Aorta (tissue), 5 donors: ENCODE measurements at places on chromosomes 13 and 19. TPM values are rescaled to one million over a fixed set of nuclear protein-coding genes. Genes with fewer than 3 reads are reported as not detected.
A peak's percentile ranks its signal among the peaks of the same experiment; 100 is the strongest.

DNA sequence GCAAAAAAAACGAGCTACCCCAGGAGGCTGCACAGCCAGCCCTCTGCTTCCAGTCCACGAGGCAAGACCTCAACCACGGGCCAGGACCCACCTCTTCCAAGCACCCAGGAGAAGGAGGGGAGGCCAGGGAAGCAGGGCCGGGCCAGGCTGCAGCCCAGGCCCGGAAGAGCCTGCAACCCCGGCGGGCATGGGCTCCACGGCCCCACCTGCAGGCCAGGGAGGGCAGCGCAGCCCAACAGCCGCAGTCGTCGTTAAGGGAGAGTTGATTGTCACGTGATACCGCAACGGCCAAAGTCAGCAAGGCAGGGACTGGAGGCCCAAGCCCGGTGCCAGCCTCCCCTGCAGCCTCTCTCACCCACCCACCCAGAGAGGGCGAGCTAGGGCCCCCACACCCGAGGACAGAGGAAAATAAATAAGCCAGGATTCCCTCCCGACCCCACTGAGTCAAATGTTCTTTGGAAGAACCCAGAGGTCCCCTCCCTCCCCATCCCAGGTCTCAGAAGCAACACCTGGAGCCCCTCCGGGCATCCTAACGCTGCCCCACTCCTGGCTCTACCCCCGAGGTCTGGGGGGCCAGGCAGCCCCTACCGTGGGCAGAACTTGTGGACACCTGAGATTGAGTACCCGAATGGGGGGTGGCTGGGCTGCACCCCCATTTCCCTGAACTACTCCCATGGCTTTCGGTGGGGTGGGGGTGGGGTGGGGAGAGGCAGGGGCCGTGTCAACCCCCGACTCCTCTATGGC, 5.2 kb upstream of the REXO1 start:
- no peaks in the 10 kb centered on the region for H3K27me3 ChIP-seq
- no peaks in the 10 kb centered on the region for H3K4me1 ChIP-seq
- peak; percentile 86 for DNase-seq
- no peak overlapping the region for H3K4me3 ChIP-seq
- no peak overlapping the region for H3K27ac ChIP-seq
- H3K36me3 ChIP-seq, result no peaks in the 10 kb centered on the region

- no peak overlapping the region for H3K27ac ChIP-seq
- peaks cover 1% of the 10 kb centered on the region for H3K27me3 ChIP-seq
Observed at GRCh38 chr13:102726430-102726829, 31.6 kb upstream of the METTL21C start.

DNA sequence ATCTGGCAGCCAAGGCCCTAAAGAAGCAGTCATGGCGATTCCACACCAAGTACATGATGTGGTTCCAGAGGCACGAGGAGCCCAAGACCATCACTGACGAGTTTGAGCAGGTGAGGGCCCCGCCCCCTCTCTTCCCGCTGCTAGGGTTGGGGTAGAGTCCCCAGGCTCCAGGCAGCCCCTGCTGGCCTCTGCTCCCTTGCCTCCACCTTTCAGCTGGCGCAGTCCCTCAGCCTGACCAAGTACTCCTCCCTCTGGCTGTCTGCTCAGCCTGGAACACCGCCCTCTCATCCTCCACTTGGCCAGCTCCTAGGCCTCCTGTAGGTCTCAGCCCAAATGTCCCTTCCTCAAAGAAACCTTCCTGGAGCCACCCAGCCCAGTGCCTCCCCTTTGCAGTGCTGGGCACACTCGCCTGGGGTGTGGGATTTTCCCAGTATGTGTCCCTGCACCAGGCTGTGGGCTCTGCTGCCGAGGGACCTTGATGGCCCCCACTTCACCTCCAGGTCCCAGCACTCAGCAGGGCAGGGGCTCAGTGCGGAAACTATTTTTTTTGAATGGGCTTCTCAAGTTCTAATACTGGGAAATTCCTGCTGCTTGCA, 5.7 kb downstream of the LENG1 start:
- H3K4me3 ChIP-seq, result no peak overlapping the region
- H3K36me3 ChIP-seq, result peaks cover 10% of the 10 kb centered on the region
- H3K4me1 ChIP-seq, result no peaks in the 10 kb centered on the region
- H3K27me3 ChIP-seq, result no peaks in the 10 kb centered on the region
- no peak overlapping the region for H3K27ac ChIP-seq

- H3K27me3 ChIP-seq, result no peaks in the 10 kb centered on the region
- DNase-seq, result no peak
- H3K36me3 ChIP-seq, result peaks cover 5% of the 10 kb centered on the region
Observed at GRCh38 chr19:816500-816857, 5.3 kb downstream of the PLPPR3 start.

GRCh38 chr13:83907196-83907989, 25.1 kb upstream of the SLITRK1 start:
- no peak overlapping the region for H3K4me3 ChIP-seq
- H3K4me1 ChIP-seq, result no peaks in the 10 kb centered on the region
- H3K36me3 ChIP-seq, result no peaks in the 10 kb centered on the region
- DNase-seq, result no peak

DNA sequence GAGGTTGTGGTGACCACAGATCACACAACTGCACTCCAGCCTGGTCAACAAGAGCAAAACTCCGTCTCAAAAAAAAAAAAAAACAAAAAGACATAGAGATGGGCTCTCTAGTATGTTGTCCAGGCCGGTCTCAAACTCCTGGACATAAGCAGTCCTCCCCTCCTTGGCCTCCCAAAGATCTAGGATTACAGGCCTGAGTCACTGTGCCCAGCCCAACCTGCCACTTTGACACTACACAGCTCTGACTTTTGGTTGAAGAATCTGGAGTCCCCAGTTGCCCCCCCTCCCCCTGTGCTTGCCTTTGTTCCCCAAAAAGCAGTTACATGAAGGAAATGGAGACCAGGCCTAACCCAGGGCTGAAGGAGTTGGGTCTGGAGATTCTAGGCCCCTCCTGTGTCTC, 12.9 kb downstream of the CARM1 start:
- H3K4me3 ChIP-seq, result no peak overlapping the region
- no peaks in the 10 kb centered on the region for H3K36me3 ChIP-seq

GRCh38 chr19:13208672-13209483, 58.7 kb downstream of the IER2 start:
- H3K27ac ChIP-seq, result no peak overlapping the region
- no peak overlapping the region for H3K4me3 ChIP-seq
- no peaks in the 10 kb centered on the region for H3K4me1 ChIP-seq
- DNase-seq, result no peak
- no peaks in the 10 kb centered on the region for H3K36me3 ChIP-seq

DNA sequence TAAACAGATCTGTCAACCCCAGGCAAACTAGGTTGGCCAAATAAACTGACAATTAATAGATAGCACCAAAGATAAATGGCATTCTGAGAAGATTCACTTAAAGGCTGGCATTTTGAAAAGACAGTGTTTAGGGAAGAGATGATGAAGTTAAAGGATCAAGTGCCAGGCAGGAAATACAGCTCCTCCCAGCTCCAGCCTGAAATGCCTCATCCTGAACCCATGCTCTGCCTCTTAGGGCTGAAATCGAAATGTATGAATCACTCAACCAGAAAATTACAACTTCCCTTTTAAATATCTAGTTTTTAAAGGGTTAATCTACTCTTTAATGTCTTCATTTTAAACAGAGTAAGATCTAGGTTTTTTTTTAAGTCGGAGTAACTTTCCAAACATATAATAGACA, 171.2 kb upstream of the UBL3 start:
- H3K27ac ChIP-seq, result no peak overlapping the region
- H3K27me3 ChIP-seq, result no peaks in the 10 kb centered on the region
- H3K36me3 ChIP-seq, result no peaks in the 10 kb centered on the region
- H3K4me3 ChIP-seq, result no peak overlapping the region
- DNase-seq, result no peak

DNA sequence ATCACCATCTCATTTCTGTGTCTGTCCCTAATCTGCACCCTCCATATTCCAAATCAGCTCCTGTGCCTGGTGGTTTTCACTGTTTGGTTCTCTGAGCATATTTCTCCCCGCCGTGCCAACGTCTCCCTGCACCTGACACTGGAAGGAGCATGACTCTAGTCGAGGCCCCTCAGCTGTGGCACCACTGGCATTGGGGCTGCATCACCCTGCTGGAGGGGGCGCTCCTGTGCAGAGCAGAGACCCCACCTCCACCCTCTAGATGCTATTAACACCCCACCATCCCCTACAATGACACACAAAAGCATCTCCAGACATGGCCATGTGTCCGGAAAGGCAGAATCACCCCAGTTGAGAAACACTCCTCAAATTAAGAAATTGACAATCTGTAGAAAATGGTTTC, 20.8 kb downstream of the ZSCAN5C start:
- no peaks in the 10 kb centered on the region for H3K27me3 ChIP-seq
- no peak overlapping the region for H3K4me3 ChIP-seq
- DNase-seq, result no peak

DNA sequence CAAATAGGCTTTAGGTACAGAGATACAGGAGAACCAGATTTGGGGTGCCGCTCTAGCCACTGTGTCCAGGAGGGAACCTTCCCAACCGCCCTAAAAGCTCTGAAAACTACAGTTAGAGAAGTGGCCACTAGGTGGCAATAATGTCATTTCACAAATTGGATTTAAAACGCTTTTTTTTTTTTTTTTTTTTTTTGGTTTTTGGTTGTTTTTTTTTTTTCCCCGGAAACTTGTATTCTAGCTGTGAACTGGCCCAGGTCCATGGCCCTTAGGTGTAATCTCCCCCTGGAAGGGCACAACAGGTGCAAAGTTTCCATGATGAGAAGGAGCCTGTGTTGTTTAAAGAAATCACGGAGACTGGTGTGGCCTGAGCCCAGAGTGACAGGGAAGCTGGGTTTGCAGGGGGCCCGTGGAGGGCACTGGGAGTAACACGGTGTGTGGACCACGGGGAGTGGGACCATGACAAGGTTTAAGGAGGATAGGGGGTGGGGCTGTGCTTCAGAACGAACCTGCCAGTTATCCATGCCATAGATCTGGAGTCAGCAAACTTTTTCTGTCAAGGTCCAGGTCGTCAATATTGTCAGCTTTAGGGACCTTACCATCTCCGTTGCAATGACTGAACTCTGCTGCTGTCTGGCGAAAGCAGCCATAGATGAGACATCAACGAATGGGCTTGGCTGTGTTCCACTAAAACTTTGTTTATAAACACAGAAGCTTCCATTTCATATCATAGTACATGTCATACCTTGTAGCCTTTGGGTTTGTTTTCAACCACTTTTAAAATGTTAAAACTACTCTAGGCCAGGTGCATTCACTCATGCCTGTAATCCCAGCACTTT, 10.1 kb downstream of the OR1I1 start:
- no peaks in the 10 kb centered on the region for H3K4me1 ChIP-seq
- DNase-seq, result no peak
- H3K27me3 ChIP-seq, result no peaks in the 10 kb centered on the region
- H3K4me3 ChIP-seq, result no peak overlapping the region

GRCh38 chr13:58329746-58330145, 698.2 kb downstream of the PCDH17 start:
- H3K4me3 ChIP-seq, result no peak overlapping the region
- no peak for DNase-seq
- H3K4me1 ChIP-seq, result no peaks in the 10 kb centered on the region
- H3K36me3 ChIP-seq, result no peaks in the 10 kb centered on the region
- H3K27ac ChIP-seq, result no peak overlapping the region

DNA sequence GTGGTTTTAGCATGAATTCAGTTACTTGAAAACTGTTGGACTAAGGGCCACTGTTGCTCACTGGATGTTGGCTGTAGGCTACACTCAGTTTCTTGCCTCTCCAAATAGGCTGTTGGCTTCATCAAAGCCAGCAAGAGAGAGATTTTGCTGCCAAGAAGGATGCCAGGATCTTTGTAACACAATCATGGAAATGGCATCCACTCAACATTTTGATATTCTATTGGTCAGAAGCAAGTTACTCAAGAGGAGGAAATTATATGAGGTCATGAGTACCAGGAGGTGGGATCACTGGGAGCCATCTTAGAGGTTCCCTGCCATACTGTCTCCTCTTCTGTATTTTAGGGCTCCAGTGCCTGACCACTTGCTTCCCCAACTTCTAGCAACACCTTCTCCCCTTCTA, 30.6 kb downstream of the SYDE1 start:
- no peaks in the 10 kb centered on the region for H3K4me1 ChIP-seq
- H3K36me3 ChIP-seq, result no peaks in the 10 kb centered on the region
- no peak overlapping the region for H3K4me3 ChIP-seq
- no peak overlapping the region for H3K27ac ChIP-seq
- H3K27me3 ChIP-seq, result no peaks in the 10 kb centered on the region

- H3K27ac ChIP-seq, result no peak overlapping the region
- no peaks in the 10 kb centered on the region for H3K36me3 ChIP-seq
- H3K4me3 ChIP-seq, result no peak overlapping the region
- H3K4me1 ChIP-seq, result no peaks in the 10 kb centered on the region
- no peak for DNase-seq
Observed at GRCh38 chr13:66635526-66635925, 594.6 kb downstream of the PCDH9 start.

DNA sequence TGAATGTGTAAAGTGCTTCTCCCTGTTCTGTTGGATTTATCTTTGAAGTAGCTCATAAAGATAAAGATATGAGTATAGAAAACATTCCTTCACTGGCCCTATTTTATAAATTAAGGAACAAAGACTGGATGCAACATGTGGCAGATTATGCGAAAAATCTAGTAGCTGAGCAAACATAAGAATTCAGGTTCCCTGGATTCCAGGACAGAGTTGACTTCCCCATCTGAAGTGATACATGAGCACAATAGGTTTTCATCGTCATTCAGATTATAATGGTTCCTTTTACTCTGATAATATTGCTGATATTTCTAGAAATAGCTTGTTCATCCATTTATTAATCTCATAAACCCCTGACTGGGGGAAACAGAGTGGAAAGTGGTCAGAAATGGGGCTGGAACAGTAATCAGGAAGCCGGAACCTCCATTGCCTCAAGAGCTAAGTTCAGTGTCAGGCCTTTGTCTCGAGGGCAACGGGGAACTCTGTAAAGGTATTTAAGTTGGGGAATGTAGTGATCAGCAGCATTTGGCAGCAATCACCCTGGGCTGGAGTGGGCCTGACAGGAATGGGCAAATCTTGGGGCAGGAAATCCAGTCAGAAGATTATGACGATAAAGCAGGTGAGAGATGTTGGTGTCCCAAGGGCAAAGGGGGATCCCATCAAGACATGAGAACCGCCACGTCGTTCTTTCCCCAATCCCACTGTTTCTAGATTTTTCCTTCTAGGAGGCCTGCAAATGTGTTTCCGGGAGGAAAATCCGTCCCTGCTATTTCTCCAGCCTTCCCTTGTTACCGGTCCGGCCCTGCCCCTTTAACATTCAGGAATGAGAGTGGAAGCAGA, 232.5 kb upstream of the SERP2 start:
- H3K4me3 ChIP-seq, result no peak overlapping the region
- DNase-seq, result no peak
- no peaks in the 10 kb centered on the region for H3K4me1 ChIP-seq
- no peaks in the 10 kb centered on the region for H3K27me3 ChIP-seq
- no peaks in the 10 kb centered on the region for H3K36me3 ChIP-seq

- H3K27ac ChIP-seq, result no peak overlapping the region
- no peaks in the 10 kb centered on the region for H3K4me1 ChIP-seq
- no peak for DNase-seq
- no peak overlapping the region for H3K4me3 ChIP-seq
- peaks cover 1% of the 10 kb centered on the region for H3K27me3 ChIP-seq
Observed at GRCh38 chr13:27391471-27391870, 32.9 kb upstream of the GTF3A start.

The ZNF497 gene
- not detected for polyA plus RNA-seq

The TNFSF9 gene
- polyA plus RNA-seq, result not detected

The FBXO17 gene
- polyA plus RNA-seq, result 26.0 TPM

The APC2 gene
- 0.03 TPM for polyA plus RNA-seq

The CGB5 gene
- polyA plus RNA-seq, result not detected

The CGB8 gene
- not detected for polyA plus RNA-seq

The SHISA2 gene
- polyA plus RNA-seq, result not detected
